ENCODE measurements at places on chromosomes 16 and 17.

GRCh38 chr17:79806446-79806760, 9.5 kb upstream of the CBX8 start:
- no peak for DNase-seq

GRCh38 chr17:17379197-17379991, 76.2 kb downstream of the NT5M start:
- no peak for DNase-seq

DNA sequence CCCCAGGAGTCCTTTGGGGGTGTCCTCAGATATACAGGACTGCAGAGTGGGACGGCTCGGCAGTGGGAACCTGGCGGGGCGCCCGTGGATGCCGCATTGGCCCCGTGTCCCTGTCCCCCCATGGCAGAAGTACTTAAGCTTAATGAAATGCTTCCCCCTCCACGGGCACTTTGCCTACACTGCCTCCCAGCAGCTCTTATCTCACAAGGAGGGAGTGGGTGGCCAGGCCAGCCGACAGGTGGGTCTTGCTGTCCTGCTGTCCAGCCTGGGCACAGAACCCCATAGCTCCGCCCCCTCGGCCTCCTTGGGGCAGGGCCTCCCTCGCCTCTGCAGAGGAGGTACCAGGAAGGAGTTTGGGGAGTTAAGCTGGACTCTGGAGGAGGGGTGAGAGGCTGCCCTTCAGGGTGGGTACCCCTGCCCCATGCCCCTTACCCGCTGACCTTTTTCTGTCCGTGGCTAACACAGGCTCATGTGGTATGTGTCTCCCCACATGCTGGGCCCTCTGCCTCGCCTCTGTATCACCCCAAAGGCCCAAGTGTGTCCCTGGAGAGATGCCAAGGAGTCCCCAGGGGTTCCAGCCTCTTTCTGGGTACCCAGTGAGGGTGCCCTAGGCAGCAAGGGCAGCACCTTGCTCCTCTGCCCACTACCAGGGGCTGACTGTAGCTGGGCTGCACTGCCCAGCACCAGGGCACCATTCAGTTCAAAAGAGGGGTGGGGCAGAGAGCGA, 8.7 kb downstream of the THRA start:
- no peak for DNase-seq

DNA sequence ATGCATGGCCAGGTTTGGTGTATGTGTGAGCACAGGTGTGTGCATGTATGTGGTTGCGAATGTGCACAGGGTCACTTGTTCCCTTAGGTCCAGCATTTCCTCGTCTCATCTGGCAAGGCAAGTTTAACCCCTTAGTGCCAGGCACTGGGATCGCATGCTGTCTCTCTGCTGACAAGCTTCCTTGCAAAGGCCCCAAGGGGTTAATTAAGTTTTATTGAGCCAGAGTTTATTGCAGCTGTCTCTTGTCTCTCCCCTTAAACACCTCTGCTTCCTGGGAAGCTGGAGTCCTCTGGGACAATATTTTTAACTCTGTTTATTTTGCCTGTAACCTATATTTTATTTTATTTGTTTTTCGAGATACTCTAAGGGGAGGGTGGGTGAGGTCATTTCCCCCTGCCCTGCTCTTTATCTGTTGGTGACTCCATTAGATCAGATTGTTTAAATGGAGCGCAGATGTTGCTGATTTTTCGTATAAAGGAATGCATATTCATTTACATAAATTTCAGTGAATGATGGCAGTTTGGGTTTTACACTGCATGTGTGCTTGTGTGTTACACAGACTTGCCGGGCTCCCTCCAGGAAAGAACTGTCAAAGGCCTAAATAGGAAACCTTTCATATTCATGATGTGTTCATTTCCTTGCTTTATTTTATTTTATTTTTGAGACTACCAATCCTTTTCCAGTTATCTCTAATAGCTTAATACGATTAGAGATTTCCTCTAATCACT, 99.7 kb downstream of the CBLN1 start:
- no peak for DNase-seq

GRCh38 chr16:64133366-64133765, 988.5 kb downstream of the CDH11 start:
- no peak for DNase-seq

DNA sequence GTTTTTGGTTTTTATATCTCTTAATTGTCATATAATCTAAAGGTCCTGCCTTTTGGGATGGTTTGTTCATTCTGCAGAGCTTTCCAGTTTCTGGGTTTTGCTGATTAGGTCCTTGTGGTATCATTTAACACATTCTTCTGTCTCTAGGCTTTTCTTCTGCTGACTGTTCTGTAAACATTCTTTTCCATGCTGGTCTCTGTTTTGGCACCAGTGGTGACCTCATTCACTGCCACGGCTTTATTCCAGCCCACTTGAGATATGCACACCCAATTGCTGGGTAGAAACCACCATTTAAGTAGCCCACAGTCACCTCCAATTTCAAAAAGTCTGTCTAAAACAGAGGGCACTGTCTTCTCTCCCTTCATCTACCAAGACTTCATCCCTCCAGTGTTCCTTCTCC, 31.1 kb upstream of the COX10 start:
- DNase-seq = no peak

- DNase-seq = no peak
These were observed 41.8 kb downstream of the STAT3 start for GRCh38 chr17:42346481-42346880.

DNA sequence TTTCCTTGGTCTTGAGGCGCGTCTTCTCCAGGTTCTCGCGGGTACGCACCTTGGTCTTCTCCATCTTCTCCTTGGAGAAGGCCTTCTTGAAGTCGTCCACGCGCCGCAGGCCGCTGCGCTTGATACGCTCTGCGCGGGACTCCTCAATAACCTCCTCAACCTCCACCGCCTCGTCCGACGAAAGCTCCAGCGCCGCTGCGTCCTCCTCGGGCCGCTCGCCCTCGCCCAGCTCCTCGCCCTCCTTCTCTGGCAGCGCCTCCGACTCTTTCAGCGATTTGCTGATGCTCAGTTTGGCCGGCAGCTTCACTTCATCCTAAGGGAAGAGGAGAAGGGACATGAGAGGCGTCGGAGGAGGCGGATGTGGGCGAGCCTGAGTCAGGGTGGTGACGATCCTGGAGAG, 16.8 kb upstream of the STAT3 start:
- DNase-seq = no peak

DNA sequence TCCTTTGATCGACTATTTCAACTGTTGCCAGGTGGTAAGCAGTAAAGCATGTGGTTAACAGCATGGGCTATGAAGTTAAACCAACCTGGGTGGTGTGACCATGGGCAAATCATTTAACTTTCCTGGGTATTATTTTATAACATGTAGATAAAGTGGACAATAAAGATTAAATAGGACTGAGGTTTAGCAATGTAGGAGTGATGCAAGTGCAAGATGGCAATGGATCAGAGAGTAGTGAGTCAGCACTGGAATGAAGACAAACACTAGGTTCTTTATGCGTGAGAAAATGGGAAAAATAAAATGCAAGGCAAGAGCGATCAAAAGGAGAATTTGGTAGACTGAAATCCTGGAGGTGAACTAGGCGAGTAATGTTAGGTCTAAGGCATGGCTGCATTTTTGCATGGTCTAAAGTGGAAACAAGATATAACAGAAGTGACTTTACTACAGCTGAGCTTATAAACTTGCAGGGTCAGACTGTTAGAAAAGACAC, 222.4 kb upstream of the AXIN2 start:
- no peak for DNase-seq

- DNase-seq = no peak
These were observed 31.0 kb downstream of the CPNE2 start for GRCh38 chr16:57123216-57123973.

GRCh38 chr17:50055426-50056216, at the start of gene ITGA3:
Gene ITGA3, plus strand, starts transcription at chr17:50056110. Its CDS starts 330 bp downstream, at chr17:50056440.
- DNase-seq = peak; percentile 68

DNA sequence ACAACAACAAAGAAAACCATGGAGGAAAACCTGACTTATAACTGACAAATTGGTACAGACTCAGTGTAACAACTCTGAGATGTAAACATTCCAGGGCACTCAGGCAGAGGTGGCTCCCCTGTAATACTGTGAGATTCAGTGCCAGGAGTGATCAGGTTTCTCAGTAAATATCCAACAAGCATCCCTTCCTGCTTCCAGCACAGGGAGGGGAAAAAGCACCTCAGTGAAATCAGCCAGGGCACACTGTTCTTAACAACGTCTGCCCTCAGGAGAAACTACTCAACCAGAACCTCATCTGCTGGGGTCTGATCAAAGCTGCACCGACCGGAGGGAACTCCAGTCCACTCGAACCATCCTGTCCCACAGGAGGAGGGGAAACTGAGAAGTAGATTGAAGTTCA, 52.3 kb downstream of the AMFR start:
- DNase-seq = peak; percentile 2

DNA sequence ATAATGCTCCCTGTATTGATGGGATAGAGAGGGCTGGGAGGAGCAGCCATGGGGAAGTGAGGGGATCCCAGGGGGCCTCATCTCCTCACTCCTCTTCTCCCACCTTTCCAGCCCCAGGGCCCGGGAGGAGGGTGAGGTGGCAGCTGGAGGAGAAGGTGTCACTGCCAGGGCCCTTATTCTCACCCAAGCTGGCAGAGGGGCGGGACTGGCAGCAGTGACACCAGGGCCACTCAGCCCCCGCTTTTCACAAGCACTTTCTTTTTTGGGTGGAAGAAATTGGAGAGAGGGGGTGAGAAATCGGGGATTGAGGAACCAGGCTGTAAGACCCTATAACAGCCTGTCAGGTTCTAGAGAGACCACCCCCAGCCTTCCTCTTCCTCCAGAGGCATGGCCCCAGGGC, 2.4 kb upstream of the TBX21 start:
- no peak for DNase-seq

GRCh38 chr16:85541619-85541979, 71.5 kb upstream of the GSE1 start:
- DNase-seq = no peak

- no peak for DNase-seq
These were observed 26.9 kb upstream of the CDH1 start for GRCh38 chr16:68710211-68710610.
